ENCODE measurements at places on chromosomes 5 and 9.

DNA sequence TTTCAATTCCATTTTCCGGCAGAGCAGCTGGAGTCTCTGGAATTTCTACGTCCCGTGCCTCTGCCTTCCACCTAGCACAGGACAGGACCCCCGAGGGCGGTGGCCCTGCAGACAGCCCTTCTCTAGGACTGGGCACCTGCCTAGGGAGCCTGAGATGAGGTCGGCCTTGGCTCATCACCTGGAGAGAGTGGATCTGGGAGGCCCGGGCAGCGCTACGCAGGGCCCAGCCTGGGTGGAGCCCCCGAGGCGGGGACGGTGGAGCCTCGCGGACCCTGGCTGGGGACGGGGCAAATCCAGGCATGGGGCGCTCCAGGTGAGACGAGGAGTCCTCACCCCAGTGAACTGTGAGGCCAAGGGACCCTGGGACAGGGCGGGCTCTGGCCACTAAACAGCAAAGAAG, 114.5 kb downstream of the MTRR start:
- no peak for DNase-seq

DNA sequence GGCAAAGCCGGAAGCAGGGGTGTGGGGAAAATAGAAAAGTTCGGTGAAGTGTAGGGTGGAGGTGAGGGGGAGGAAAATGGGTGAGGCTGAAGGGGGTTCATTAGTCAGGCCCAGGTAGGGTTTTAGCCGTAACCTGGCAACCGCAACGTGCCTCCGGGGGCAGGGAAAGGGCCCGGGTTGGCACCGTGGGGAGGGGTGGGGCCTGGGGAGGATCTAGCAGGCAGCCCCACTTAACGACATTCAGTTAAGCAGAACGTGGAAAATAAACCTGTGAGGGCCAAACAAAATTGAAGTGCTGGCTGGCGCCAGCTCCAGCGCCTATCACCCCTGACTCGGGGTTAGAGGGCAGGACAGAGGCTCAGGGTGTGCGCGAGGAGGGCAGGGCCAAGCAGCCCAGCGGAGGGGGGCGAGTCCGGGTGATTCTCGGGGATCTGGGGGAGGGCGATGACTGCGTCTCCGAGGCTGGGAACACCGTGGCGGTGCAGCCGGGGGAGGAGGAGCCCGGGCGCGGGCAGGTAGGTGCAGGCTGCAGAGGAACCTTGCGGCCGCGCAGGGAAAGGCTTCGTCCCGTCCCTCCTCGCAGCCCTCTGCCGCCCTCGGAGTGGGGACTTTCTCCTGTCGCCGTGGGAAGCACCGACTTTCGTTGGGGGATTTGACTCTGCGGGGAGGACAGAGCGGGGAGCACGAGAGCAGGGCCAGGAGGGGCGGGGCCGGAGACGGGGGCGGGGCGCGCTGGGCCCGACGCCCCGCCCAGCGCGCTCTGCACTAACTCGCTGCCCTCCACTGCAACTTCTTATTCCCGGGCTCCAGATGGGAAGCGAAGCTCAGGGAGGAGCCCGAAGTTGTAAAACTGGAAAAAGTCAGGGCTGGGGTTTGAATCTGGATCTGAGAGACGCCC, 5.1 kb downstream of the RGS14 start:
- DNase-seq, result peak; percentile 65

DNA sequence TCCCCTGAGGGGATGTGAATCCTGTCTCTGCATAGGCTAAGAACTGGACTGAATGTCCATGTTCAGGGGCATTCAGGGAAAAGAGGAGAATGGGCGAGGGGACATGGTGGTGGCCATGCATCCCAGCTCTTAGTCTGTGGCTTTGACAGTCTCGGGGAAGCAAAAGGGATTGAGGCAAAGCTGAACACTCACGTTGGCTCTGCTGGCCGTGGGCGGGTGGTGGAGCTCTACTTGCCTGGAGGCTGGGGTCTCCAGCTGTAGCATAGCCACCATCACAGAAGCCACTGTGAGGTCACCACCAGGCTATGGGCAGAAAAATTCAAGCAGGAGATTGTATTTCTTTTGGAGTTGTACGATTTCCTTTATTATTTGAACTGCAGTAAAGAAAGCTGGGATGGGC, 4.1 kb downstream of the GARIN3 start:
- no peak for DNase-seq

GRCh38 chr9:134886413-134886913, 5.9 kb downstream of the FCN2 start:
- no peak for DNase-seq

DNA sequence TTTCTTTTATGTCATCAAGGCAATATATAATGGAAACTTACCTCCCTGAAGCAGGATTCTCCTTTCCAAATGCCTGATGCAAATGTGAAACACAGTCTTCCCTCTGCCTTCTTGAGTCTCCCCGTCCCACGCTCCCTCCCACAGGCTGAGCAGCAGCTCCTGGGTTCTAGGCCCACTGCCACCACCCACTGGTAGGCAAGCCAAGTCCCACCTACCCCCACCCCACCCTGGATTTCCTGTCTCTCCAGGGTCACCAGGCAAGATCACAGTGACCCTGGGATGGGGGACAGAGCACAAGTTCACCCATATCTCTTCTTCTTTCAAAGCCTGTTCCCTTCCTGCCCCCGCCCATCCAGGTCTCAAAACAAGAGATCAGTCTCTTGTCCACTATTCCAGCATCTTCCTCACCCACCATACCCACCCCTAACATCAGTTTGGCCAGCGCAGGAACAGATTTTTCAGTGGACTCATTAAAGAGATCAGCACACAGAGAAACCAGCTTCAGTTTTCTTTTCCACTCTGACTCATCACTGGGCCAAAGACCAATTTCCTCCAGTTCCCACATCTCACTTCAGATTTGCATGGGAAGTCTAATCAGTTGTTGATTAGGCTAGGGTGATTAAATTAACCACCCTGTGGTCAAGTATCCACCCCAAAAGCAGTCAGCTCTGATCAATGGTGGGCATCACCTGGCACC, 151.5 kb downstream of the ACTL7B start:
- no peak for DNase-seq

All from stimulated activated CD4-positive, alpha-beta T cell treated with anti-CD3 and anti-CD28 coated beads, Interleukin-1b, Interleukin-23, amount 100 ng/mL, for 48 hours (primary cell).